AG10803 (cell line): ENCODE measurements at places on chromosomes 4 and X.
A peak's percentile ranks its signal among the peaks of the same experiment; 100 is the strongest.

DNA sequence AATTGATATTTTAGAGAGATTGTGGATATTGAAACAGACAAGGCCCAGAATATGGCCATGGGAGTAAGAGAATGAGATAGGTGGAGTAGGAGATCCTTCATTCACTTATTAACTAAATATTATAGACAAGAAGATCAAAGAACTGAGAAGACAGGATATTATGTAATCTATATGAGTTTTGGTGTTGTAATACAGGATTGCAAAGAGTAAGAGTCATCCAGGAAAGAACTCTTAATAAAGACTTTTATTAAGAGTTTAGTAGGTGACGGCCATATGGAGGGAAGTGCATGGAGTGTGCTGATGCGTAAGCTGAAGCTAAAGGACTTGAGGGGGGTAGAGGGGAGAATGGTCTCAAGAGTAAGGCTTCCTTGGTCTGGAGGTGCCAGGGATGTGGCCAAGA, 153.7 kb downstream of the VEGFC start:
- DNase-seq: no peak

GRCh38 chrX:39984191-39984956, 113.4 kb downstream of the BCOR start:
- peak; percentile 64 for DNase-seq

DNA sequence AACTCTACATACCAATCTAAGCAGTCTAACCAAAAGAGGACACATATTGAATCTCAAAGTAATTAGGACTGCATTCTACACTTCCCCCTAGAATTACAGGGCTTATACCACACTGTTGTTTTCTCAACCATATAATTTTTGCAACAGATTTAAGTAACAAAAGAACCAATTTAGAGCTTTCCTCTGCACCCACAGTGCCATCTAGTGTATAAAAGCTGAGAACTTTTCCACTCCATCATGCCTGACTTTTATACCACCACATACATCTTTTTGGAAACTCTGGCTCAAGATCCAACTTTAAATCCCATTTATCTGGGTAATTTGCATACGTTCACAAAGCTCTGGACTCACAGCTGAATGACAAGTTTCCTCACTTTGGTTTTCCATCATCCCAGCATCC, 99.5 kb downstream of the EFHC2 start:
- DNase-seq: peak; percentile 22

DNA sequence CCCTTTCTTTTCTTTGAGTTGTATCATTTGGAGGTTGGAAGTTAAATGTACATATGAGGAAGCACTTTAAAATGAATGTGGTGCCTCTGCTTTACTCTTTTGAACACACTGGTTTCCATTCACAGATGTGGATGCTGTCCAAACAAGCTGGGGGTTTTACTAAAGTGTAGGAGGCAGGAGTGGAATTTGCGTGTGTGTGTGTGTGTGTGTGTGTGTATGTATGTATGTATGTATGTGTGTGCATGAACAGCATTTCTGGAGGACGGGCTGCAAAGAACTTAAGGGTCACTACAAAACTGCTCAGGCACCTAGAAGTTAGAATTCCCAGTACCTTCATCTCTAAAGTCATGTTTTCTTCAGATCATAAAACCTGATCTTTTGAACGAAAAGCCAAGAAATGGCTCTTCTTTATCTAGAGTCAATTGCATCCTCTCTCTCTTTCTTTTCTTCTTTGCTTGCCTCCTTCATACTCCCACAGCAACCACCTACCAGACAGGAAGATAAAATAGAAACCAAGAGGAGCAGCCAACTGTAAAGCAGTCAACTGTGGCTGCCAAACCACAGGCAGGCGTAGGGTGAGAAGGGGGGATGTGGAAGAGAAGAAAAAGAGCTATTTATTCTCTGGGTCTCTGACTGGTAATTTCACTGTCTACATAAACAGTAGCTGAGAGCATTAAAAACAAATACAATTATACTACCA, 177.0 kb upstream of the RASGEF1B start:
- no peak for DNase-seq

DNA sequence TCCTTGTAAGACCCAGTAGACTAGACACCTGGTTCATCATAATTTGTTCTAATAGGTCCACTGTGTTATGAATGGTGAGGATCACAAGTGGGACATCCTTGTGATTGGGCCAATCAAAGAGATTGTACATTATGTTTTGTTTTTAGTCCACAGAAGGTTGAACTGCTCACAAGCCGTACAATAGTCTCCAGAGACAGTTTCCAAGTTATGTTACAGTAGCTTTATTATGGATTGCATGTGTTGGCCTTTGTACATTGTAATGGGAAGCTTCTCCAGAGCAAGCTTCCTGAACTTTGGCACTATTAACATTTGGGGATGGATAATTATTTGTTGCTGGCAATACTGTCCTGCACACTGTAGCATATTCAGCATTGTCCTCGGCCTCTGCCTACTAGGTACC, 86.1 kb downstream of the MAGEB10 start:
- DNase-seq: no peak

- peak; percentile 21 for DNase-seq
Measured at GRCh38 chrX:70096052-70096451, 33.8 kb downstream of the OTUD6A start.

- DNase-seq: no peak
Measured at GRCh38 chr4:55369968-55370367, 23.9 kb downstream of the SRD5A3 start.

DNA sequence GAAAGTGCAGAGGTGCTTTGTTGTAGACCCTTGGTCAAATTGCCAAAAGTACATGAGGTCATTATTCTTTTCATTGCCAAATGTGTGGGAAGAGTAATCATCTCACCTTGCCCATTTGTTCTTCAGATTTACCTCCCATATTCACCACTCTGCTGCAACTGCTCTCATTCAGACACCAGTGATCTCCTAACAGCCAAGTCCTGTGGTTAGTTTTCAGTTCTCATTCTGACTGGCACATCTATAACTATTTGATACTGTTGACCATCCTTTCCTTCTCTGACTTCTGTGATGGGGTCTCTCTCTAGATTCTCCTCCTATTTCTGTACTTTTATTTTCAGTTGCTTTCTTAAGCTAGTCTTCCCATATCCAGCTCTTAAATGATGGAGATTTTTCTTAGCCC, 39.8 kb downstream of the GRIA3 start:
- DNase-seq: no peak

- no peak for DNase-seq
Measured at GRCh38 chr4:150395872-150396271, 186.1 kb upstream of the MAB21L2 start.

GRCh38 chr4:86376850-86377249, 17.0 kb upstream of the MAPK10 start:
- no peak for DNase-seq

DNA sequence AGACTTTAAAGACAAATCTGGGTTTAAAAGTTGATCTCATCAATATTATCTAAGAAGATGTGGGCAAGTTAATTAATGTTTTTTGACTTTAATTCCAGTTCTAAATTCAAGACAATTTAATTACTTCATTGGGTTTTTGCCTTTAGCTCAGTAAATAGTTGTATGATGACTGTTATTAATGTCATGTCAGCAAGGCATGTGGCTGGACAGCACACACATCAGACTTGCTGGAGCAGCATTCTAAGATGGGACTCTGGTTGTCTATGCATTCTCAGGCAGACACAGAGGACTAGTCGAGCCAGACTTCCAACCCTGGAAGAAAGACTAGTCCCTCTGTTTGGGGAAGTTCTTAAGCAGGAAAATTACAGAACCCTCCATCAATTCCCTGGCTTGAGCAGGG, 180.7 kb upstream of the GK2 start:
- DNase-seq: no peak

DNA sequence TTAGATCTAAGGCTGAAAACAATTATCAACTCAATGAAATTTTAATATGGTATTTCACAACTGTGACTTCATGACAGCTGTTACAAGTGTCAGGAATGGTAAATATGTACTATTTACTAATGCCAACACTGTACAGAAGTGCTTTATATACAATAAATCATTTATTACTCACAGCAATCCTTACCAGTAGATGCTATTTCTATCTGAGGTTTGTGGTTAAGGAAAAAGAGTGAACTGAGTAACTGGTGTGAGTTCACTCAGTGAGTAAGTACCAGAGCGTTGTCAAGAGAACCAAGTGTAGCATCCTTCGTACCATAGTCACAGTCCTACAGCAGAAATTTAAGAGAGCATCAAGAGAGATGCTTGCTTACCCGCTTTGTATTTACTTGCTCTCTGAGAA, 23.3 kb downstream of the MTHFD2L start:
- peak; percentile 92 for DNase-seq

DNA sequence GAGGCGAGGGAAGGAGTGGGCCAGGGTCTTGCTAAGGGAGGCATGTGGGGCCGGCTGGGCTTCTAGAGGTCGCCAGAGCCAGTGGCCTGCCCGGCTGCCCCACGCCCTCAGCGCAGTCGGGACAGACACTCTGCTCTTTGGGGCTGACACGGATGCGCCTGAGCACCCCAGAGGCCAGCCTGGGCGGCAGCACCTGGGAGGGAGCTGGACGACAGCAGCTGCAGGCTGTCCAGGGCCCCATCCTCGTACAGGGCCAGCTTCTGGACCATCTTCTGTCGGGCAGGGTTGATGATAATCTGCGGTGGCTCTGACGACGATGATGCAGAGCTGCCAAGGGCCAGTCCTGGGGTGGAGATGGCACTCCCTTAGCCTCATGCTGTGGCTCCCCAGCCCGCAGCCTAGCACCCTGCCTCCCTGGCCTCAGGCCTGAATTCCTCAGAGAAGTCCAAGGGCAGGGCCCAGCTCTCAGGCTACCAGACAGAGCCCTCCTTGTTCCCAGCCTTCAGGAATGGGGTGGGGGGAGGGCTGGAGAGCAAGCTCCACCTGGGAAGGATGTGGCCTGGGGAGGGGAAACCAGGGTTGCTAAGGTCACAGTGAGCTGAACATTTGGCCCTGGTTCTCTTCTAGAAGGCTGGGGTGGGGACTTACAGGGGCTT, 7.2 kb downstream of the IRAK1 start:
- DNase-seq: peak; percentile 26

- DNase-seq: peak; percentile 40
Measured at GRCh38 chr4:55087009-55087912, 38.1 kb downstream of the KDR start.

- DNase-seq: peak; percentile 37
Measured at GRCh38 chrX:107629540-107629909, 1.2 kb downstream of the PRPS1 start.

- DNase-seq: peak; percentile 78
Measured at GRCh38 chr4:37770016-37770415, 56.5 kb upstream of the PGM2 start.
